ENCODE measurements at places on chromosomes 2 and 18.

DNA sequence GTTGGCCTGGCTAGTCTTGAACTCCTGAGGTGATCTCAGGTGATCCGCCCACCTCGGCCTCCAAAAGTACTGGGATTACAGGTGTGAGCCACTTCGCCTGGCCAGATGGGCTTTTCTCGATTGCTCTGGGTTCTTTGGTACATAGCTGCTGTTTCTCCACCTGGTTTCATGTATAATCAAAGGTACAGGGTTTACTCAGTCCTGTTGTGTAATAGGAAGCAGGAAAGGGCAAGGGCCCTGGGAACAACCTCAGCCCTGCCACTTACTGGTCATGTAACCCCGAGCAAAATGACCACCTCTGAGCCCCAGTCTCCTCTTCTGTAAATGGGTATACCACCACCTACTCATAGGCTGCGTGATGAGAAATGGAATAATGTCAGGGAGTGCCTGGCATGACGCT lies 34.0 kb downstream of the RMC1 start:
- DNase-seq: no peak

GRCh38 chr18:79553154-79553553 lies 126.4 kb upstream of the CTDP1 start:
- no peak for DNase-seq

DNA sequence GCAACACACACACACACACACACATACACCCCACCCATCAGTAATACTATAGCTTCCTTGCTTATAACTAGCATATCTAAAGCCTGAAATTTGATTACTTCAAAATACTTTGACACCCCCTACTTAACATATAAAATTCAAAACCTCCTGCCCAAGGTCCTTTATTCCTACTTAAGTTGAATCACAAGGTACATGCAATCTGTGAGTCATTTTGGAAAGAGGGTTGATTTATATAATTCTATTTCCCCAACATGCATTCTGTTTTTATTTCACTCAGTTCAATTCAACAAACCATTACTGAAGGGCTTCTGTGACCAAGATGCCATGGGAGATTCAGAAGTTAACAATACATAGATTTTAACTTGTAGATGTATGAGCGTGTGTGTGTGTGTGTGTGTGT lies 420.7 kb downstream of the METTL4 start:
- no peak for DNase-seq

- DNase-seq: no peak
Observed at GRCh38 chr18:5303636-5304035, 8.1 kb upstream of the ZBTB14 start.

DNA sequence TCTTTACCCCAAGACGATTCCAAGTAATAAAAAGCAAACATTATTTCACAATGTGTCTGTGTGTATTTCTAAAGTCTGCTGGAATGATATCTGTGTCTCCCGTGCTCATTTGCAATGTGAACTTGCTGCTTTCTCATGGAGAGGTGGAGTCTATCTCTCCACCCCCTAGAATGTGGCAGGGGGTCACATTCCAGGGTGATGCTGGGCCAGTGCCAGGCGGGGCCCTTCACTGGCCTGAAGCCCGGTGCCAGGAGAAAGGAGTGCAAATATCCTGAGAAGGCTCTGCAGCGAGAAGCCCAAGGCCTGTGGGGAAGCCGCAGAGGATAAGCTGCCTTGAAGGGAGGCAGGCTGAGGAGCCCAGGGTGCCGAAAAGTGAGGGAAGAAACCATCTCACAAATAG lies 26.8 kb upstream of the LDLRAD4 start:
- DNase-seq: no peak

DNA sequence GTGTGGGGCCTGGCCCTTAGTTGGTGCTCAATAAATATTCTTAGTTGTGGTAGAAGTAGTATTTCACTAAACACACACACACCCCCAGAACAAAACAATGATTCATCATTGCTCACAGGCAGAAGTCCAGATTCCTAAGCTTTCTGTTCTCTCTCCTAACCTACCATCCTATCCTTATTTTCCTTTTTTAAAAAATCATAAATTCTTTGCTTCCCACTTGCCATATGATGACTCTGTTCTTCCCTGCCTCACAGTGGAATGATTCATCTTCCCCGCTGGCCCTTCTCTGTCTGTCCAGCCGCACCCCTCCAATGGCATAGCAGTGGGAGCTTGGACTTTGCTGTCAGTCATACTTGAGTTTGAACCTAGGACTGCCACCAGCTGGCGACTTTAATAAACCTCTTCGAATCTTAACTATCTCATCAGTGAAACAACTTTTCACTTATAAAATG lies 5.2 kb downstream of the EML6 start:
- no peak for DNase-seq

DNA sequence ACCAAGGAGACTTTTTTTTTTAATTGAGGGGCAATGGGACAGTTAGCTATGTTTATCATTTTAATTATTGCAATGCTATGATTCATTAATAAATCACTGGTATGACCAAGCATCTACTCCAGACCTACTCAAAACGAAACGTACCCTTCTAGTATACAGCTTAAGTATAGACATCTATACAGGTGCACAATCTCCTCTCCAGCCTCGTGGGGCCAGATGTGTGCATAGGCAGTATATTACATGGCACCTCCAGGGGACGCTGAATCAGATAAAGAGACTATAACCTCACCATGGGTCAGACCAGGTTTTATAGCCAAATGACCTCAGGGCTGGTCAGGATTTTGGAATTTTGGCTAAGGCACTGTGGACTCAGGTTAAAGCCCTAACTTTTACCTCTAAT lies 86.6 kb downstream of the SS18 start:
- no peak for DNase-seq

Data from activated CD4-positive, CD25-positive, alpha-beta regulatory T cell treated with anti-CD3 and anti-CD28 coated beads, Interleukin-2, amount 50 U/mL, for 72 hours (primary cell).